ENCODE measurements at places on chromosomes 3 and 15.

DNA sequence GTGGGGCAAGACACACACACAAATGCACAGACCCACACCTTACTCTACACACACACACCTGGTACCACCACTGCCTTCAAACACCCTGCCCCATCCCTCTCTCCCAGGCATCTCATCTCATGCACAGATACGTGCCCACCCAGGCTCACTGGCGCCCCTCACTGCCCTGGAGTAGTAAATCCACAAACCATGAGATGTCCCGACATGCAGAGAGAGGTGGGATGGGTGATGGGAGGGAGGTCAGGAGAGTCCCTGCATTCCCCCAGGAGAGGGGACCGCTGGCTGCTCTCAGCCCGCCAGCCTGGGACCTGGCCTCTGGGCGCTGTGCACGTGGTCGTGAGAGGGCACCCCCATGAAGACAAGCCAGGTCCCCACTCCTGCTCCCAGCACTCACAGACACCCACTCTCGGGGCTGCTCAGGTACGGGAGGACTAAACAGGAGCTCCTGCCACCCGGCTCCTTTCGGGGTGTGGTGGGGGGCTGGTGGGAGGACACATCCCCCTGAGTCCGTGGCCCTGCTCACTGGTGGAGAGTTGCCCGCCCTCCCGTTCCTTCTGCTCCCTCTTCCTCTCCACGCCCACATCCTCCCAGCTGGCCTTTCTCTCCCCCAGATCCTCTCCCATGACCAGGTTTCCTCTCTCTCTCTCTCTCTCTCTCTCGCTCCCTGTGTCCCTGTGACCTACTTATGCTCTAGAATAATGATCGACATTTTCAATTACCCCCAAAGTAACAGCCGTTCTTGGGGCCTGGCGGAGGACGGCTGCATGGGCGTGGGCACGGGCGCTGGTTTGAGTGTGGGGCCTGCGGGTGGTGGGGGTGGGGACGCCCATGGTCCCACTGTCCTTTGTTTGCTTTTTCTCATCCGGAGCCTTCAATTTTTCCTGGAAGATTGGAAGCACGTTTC lies 18.9 kb upstream of the CSPG4 start:
- DNase-seq, result no peak

GRCh38 chr15:52083603-52084002 lies 29.0 kb downstream of the BCL2L10 start:
- no peak for DNase-seq

DNA sequence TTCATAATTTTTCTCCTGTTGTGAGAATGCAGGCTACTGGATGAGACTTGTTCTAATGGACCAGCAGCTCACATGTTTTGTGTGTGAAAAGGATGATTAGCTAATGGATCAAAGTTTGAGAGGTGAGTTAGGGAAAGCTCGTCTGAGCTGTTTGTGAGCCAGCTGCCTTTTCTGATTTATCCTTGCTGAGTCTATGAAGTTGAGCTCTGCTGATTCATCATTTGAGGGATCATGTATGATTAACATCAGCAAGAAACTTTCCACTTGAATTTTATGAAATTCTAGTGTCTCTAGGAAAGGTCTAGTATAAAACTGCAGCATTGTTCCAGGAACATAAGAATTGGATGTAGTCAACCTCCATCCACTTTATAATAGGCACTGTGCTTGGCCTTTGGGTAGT lies 698.7 kb downstream of the NTRK3 start:
- DNase-seq, result no peak

- no peak for DNase-seq
Observed at GRCh38 chr15:99413955-99414754, 151.6 kb upstream of the MEF2A start.

DNA sequence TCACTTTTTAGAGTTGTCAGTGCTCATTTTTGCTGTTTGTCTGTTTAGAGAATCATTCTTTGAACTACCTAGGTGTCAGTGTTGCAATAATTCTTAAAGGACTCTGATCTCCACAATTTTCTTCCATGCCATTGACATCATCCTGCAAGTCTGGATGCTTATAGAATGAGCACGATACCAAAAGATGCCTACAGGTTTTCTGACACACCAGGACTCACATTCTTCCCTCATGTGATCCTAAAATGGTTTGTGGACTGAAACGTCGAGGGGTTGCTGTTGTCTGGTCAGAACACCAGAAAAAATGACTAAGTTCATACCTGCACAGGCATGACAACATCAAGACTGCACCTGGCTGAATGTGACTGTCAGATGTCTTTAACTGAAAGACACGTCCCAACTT lies 95.9 kb downstream of the SEMA5B start:
- no peak for DNase-seq

GRCh38 chr3:126510308-126510910 lies 7.2 kb downstream of the UROC1 start:
- no peak for DNase-seq
